Muscle of leg (tissue), 16 donors: ENCODE measurements at places on chromosomes 11 and 22. TPM values are rescaled to one million over a fixed set of nuclear protein-coding genes. Genes with fewer than 3 reads are reported as not detected.

Gene ZBTB16
- polyA plus RNA-seq: 5.0 TPM

Gene BCO2
- 5.3 TPM for polyA plus RNA-seq

Gene APOA5
- not detected for polyA plus RNA-seq

Gene OR6T1
- polyA plus RNA-seq: not detected

Gene OR52E5
- polyA plus RNA-seq: not detected

Gene MCHR1
- polyA plus RNA-seq: 0.26 TPM

Gene DNHD1
- 4.9 TPM for polyA plus RNA-seq

Gene CELSR1
- polyA plus RNA-seq: 6.9 TPM

DNA sequence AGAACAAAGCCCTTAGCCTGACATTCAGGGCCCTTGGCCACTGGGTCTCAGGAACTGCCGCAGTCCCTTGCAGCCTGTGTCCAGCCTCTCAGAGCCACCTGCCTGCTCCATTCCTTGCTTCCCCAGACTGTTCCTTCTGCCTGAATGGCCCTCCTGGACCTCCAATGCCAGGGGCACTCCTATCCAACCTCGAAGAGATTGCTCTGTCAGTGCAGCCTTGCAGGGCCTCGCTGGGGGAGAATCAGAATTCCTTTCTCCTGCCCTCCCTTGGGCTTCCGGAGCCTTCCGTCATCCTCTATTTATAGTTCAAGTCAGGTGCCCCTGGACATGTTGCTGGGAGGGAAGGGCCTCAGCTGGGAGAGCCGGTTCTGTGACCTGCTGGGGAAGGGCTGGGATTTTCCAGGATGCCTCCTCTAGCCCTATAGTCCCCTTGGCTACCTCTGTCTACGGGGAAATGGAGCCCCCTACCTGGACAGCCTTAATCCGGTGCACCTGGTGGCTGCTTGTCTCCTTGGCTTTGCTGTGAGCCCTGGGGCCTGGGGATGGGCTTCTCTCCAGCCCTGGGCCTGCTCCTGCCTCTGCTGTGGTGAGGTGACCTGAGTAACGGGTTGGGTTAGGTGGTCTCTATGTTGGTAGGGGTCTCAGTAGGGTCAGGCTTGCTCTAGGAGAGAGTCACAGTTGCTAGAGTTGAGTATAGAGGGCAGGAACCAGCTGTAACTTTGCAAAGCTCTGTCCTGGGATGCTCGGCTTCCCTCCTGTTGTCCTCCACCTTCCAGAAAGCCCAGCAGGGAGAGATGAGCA is 45.9 kb upstream of the SYT7 start:
- DNase-seq: peak; percentile 75
- peaks cover 39% of the 10 kb centered on the region for H3K4me1 ChIP-seq
- H3K27ac ChIP-seq: peak overlapping the region; percentile 48

- H3K4me3 ChIP-seq: no peak overlapping the region
- H3K36me3 ChIP-seq: no peaks in the 10 kb centered on the region
- H3K27ac ChIP-seq: no peak overlapping the region
- DNase-seq: no peak
- peaks cover 7% of the 10 kb centered on the region for H3K27me3 ChIP-seq
Measured at GRCh38 chr22:26632422-26633155, 10.8 kb downstream of the CRYBA4 start.

DNA sequence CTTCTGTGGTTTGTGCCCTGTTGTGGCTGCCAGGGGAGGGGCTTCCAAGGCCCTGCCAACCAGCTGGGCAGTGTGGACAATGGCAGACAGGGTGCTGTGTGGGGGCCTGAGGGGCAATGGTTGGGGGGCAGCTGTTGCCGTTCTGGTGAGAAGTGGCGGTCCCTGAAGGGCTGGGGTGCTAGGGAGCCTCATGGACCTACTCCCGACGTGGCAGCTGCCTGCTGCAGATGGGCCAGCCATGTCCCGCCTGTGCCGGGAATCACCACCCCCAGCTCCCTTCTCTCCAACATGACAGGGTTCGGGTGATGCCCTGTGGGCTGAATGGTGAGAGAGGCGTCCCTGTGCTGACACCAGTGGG is 74.2 kb downstream of the KCNQ1 start:
- no peak overlapping the region for H3K4me3 ChIP-seq
- no peaks in the 10 kb centered on the region for H3K4me1 ChIP-seq
- peaks cover 2% of the 10 kb centered on the region for H3K27me3 ChIP-seq
- no peak overlapping the region for H3K27ac ChIP-seq
- no peaks in the 10 kb centered on the region for H3K36me3 ChIP-seq

DNA sequence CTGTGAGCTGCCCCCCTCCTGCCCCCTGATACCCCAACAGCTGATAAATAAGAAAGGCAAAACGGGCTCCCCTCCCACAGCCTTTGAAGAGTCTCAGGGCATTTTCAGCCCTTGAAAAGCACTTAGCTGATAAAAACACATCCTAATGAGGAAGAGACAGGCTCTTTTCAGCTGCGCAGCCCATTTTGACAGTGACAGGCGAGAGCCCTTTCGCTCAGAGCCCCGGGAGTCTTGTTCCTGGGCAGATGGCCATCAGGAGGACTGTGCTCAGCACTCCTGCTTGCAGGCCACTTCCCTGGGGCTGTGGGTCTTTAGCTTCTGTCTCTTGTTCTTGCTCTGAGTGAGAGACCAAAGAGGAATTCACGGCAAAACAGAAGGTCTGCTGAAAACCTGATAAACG is 757.2 kb downstream of the BRD1 start:
- H3K36me3 ChIP-seq: no peaks in the 10 kb centered on the region
- H3K27me3 ChIP-seq: peaks cover 3% of the 10 kb centered on the region
- no peak overlapping the region for H3K27ac ChIP-seq
- no peaks in the 10 kb centered on the region for H3K4me1 ChIP-seq
- no peak for DNase-seq

DNA sequence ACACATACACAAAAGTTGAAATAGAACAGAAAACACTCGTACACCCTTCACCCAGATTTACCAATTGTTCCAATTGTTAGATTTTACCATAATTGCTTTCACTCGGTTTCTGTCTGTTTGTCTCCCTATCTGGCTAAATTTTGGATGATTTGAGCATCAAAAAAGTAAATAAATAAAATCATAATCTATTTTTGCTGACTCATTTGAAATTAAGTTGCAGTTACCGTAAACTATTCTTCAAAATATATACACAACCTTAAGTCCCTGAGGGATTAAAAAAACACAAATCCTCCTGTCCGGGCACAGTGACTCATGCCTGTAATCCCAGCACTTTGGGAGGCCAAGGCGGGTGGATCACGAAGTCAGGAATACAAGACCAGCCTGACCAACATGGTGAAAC is 81.3 kb upstream of the SYT9 start:
- H3K4me1 ChIP-seq: no peaks in the 10 kb centered on the region
- no peak overlapping the region for H3K27ac ChIP-seq
- H3K27me3 ChIP-seq: no peaks in the 10 kb centered on the region
- DNase-seq: no peak
- no peak overlapping the region for H3K4me3 ChIP-seq

- no peaks in the 10 kb centered on the region for H3K27me3 ChIP-seq
- no peaks in the 10 kb centered on the region for H3K36me3 ChIP-seq
- no peak for DNase-seq
- no peak overlapping the region for H3K27ac ChIP-seq
- H3K4me1 ChIP-seq: peaks cover 5% of the 10 kb centered on the region
- H3K4me3 ChIP-seq: no peak overlapping the region
Measured at GRCh38 chr11:16841481-16841880, 103.0 kb downstream of the C11orf58 start.

- H3K36me3 ChIP-seq: peaks cover 74% of the 10 kb centered on the region
- peak; percentile 48 for DNase-seq
- no peaks in the 10 kb centered on the region for H3K27me3 ChIP-seq
- H3K27ac ChIP-seq: no peak overlapping the region
Measured at GRCh38 chr22:45544588-45545170, 42.0 kb downstream of the FBLN1 start.

DNA sequence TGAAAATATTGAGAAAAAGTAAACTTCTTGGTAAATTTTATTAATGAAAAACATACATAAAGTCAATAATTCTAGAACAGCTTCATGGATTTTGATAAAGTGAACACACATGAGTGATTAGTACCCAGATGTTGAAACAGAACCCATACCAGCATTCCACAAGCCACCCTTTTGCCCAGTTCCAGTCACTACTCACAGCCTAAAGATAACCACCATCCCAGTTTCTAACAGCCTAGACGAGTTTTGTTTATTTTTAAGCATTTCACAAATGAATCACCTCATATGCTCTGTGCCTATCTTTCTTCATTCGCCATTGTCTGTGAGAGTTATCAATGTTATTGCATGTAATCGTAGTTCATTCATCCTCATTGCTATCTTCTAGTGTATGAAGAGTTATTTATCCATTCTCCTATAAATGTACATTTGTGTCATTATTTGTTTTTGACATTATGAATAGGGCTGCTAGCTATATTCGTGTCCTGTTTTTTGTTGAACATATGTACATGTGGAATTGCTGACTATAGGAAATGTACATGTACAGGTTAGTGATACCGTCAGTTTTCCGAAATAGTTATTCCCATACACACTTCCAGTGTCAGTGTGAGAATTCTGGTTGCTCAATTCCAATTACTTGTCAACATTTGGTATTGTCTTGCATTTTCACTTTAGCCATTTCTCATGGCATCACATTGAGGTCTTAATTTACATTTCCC is 44.5 kb upstream of the TEAD1 start:
- no peak overlapping the region for H3K4me3 ChIP-seq
- no peaks in the 10 kb centered on the region for H3K4me1 ChIP-seq
- H3K27me3 ChIP-seq: no peaks in the 10 kb centered on the region
- DNase-seq: no peak
- no peaks in the 10 kb centered on the region for H3K36me3 ChIP-seq

DNA sequence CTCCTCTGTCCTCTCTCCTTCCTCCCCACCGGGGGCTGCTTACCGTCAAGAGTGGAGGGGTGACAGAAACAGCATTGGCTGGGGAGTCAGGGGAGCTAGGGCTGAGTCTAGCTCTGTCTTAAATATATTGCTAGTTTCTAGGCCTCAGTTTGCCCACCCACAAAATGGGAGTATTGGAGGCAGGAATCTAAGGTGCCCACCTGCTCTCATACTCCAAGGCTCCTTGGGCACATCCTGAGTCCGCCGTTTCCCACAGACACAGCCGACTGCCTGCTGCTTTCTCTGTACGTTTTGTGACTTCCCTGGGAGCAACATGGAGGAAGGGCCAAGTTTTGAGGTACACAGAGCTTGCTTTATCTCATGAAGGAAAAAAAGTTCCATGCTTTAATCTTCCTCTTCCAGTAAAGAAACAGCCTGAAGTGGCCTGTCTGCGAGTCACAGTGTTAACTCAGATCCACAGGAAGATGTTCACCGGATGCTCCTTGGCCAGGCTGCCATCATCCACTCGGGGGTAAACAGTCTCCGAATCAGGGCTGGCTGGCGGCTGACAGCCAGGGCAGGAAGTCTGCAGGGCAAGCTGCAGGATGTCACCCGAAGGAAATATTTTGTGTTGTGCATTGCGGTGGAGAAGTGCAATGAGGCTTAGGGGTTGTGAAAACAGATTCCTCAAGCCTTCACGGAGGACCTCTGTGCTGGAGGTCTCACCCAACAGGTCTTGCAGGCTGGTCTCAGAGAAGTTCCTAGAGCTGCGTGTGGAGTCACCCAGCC is 11.0 kb upstream of the CERK start:
- peak; percentile 39 for DNase-seq
- peak overlapping the region; percentile 20 for H3K27ac ChIP-seq
- H3K27me3 ChIP-seq: peaks cover 13% of the 10 kb centered on the region
- H3K4me3 ChIP-seq: no peak overlapping the region

DNA sequence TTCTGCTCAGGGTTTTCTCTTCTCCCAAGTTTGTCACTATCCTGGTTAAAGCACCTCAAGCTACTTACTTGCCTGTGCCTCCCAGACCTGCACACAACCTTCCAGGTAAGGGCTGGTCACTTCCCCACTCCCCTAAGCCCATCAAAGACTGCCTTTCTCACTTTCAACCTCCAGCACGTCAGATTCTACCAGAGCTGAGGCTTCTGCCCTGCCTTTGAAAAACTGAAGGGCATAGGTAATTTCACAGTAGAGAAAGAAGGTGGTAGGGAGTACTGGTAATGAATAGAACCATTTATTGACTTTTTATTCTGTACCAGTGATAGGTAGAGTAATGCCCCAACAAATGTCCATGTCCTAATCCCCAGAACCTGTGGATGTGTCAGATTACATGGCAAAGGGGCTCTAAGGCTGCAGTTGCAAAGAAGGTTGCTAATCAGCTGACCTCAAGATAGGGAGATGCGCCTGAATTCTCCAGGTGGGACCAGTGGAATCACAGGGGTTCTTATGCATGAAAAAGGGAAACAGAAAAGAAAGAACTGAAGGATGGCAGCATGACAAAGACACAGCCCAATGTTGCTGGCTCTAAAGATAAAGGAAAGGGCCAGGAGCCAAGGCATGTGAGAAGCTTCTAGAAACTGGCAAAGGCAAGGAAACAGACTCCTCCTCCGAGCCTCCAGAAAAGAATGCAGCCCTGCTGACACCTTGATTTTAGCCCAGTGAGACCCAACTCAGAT is 89.0 kb downstream of the SLC1A2 start:
- no peaks in the 10 kb centered on the region for H3K4me1 ChIP-seq
- no peaks in the 10 kb centered on the region for H3K27me3 ChIP-seq
- no peak for DNase-seq
- no peak overlapping the region for H3K4me3 ChIP-seq
- no peak overlapping the region for H3K27ac ChIP-seq

DNA sequence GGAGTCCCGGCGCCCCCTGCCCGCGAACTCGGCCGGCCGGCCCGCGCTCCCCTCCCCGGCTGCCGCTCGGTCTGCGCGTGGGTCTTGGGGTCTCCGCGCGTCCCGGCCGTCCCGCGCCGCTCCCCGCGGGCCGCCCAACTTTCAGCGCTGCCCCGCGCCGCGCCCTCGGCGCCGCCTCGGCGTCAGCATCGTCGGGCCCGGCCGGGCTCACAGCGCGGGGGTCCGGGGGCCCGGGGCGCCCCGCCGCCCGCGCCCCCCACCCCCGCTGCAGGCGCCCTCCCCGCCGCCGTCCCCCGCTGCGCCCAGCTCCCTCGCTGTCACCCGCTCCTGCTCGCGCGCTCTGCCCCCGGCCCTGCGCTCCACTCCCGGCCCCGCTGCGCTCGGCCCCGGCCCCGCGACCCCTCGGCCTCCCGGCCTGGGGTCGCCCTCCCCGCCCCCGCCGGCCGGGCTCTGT is at the start of gene KCNJ4:
Gene KCNJ4, minus strand, starts transcription at position 124 of the 454 bp plus-strand sequence. CDS start 27,067 bp downstream, outside the sequence.
- no peak within 1 kb of the TSS for H3K27ac ChIP-seq
- peaks cover 34% of the 10 kb centered on the region for H3K4me1 ChIP-seq
- DNase-seq: no peak
- peaks cover 85% of the 10 kb centered on the region for H3K27me3 ChIP-seq
- H3K36me3 ChIP-seq: no peaks in the 10 kb centered on the region

- peak; percentile 46 for DNase-seq
- peaks cover 3% of the 10 kb centered on the region for H3K4me1 ChIP-seq
- peaks cover 8% of the 10 kb centered on the region for H3K36me3 ChIP-seq
- H3K4me3 ChIP-seq: no peak overlapping the region
- peak overlapping the region; percentile 13 for H3K27ac ChIP-seq
Measured at GRCh38 chr11:75850787-75851186, 35.8 kb downstream of the UVRAG start.

DNA sequence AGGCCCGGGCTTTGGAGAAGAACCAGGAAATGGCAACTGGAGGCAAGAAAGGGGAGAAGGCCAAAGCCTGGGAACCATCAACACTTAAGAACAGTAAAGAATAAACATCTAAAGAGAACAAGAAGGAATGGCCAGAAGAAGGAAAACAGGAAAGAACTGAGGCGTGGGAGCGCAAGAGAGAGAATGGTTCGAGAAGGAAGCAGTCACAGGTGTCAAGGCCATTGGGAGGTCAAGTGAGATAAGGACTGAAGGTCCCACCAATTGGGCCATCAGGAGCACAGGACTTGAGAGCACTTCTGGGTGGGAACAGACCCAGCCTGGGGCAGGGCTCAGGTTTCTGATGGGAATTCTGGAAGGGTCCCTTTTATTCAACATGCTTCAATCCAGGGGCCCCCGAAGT is 697 bp upstream of the SCGB1A1 start:
- no peaks in the 10 kb centered on the region for H3K36me3 ChIP-seq
- no peaks in the 10 kb centered on the region for H3K27me3 ChIP-seq
- H3K27ac ChIP-seq: no peak overlapping the region
